ENCODE measurements at places on chromosomes 6 and 20.
A peak's percentile ranks its signal among the peaks of the same experiment; 100 is the strongest.

- no peak for DNase-seq
Observed at GRCh38 chr6:67633058-67633457, 1002.0 kb upstream of the ADGRB3 start.

DNA sequence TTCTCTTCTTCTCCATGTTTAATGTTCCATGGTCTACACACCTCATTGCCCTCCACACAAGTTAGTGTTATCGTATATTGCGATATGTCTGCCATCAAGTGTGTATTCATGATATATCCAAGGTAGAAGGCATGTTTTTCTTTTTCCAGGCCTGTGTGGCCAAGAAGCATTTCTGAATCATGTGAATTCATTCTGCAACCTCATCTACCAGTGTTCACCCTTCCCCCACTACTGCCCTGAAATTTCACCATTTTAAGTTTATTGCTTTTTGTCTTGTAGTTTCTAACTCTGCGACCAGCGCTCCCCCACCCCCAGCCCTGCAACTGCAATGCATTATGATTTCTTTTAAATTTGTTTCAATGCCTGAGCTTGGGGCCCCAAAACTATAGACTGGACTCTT lies 618.0 kb upstream of the FLRT3 start:
- no peak for DNase-seq

DNA sequence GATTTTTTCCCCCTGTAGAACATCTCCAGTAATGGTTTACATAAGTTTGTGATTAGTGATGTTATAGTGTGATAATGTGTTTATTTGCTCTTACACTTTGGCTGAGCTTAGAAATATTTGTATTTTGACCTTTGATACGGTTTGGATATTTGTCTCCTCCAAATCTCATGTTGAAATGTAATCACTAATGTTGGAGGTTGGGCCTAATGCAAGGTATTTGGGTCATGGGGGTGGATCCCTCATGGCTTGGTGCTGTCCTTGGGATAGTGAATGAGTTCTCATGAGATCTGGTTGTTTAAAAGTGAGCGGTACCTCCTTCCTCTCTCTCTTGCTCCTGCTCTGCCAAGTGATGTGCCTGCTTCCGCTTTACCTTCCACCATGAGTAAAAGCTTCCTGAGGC lies 147.2 kb downstream of the CCDC170 start:
- DNase-seq = no peak

- peak; percentile 64 for DNase-seq
Observed at GRCh38 chr20:45934046-45934585, 367 bp upstream of the PCIF1 start.

GRCh38 chr6:144657691-144658090 lies 372.6 kb downstream of the UTRN start:
- no peak for DNase-seq

GRCh38 chr6:42340511-42340910 lies 111.2 kb downstream of the TRERF1 start:
- no peak for DNase-seq

- DNase-seq = no peak
Observed at GRCh38 chr6:10407674-10408054, 7.2 kb downstream of the TFAP2A start.

- no peak for DNase-seq
Observed at GRCh38 chr6:109867970-109868358, 110.1 kb upstream of the GPR6 start.

- no peak for DNase-seq
Observed at GRCh38 chr6:119879731-119880130, 530.2 kb upstream of the MAN1A1 start.

DNA sequence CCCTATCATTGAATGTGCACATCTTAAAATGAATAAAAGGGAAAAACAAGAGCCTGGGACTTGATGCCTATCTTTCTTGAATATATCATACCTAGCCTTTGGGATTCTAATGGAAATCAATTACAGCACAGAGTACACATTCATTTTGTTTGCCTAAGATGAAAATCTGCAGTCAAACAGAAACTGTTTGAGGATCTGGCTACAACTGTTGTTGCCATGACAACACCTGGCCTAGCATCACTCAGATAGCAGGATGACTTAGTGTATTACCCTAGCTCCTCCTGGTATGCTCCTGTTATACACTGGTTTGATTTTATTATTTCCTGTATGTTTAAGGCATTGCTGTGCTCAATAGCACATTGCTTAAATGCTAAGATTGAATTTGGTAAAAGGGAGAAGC lies 71.5 kb upstream of the LAMP5 start:
- no peak for DNase-seq

DNA sequence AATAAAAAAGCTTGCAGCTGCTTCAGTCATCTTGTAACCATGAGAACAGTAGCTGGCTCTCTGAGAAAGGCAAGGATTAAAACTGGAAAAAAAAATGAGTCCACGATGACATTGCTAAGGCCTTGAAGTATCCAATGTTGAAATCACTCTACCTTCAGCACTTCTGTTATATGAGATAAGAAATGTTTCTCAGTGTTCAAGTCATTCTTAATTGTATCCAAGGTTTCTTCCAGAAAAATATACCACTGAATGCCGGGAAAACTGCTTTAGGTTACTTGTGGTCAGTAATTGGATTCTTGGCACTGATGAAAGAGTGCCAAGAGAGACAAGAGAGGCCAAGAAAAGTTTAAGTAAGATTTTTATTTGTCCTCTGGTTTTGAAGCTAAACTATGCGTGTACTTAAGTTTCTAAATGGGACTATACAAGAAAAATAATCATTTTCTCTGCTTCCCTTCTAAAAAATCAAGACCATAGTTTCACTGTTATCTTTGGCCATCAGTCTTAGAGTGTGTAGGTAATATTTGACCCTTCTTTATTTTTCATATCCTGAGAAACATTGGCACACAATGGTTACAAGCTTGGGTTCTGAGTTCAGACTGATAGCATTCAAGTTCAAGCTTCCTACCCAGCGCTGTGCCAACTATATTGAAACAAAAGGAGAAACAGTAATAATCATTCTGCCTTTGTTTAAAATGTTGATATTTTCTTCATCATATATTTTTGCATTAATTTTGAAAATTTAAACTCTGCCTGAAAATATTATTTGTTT lies 84.6 kb downstream of the TRDN start:
- DNase-seq = no peak
